ENCODE measurements at places on chromosomes 2 and 18.

DNA sequence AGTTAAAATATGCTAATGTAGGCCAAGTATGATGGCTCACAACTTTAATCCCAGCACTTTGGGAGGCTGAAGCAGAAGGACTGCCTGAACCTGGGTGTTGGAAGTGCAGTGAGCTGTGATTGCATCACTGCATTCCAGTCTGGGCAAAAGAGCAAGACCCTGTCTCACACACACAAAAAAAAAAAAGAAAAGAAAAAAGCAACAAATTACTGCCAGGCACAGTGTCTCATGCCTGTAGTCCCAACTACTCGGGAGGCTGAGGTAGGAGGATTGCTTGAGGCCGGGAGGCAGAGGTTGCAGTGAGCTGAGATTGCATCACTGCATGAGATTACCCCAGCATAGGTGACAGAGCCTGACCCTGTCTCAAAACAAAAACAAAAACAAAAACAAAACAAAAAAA lies 110.6 kb downstream of the PRELID3A start:
- no peak for DNase-seq

DNA sequence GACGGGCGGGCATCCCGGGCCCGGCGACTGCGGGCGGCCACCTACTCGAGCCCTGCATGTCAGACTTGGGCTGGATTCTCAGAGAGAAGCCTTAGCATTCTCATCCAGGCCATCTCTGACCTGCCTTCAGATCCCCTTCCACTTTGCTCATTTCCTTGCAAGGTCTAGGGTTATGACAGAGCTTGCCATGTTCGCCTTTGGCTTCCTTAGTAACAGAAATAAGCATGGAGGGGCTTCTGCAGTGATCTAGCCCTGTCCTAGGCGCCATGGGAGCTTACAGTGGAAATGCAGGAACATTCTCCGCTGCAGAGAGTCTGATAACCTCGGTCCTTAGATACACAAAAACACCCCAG lies 632 bp upstream of the ACVR1 start:
- no peak for DNase-seq

DNA sequence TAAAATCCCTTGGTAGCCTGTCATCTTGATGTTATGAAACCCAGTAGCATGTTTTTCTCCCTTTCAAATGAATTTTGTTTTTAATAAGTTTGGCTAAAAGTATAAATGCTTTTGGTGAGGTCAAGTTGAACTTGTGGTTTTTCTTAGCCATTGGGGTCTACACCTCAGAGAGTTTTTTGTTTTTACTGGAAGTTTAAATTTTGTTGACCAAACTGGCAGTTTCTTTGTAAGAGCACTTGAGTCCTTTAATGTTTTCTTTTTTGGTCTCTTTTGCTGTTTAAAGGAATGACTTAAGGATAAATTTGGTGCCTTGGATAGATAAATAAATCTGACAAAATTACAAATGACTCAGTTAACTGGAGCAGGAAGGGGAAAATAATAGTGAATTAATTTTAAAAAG lies 577.3 kb downstream of the SATB2 start:
- no peak for DNase-seq

- DNase-seq = no peak
These were observed 83.2 kb upstream of the BOD1L2 start for GRCh38 chr18:57063601-57064103.

DNA sequence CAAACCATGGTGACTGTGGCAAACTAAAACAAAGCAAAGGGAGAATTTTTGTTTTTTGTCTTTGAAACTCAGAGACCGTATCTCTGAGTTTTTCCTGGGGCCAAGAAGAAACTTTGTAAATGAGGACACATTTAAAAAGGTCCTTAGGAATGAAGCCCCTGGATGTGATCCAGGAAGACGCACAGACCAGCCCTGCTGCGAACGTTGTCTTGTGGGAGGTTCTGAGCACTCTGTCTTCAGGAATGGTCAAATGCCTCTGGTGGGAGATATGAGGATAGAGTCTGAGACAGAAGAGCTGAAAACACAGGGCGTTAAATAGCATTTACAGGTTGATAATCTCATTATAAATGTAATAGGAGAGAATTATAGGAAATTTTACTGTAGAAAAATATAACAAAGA lies 893.5 kb upstream of the KLHL29 start:
- DNase-seq = no peak

- no peak for DNase-seq
These were observed 79.0 kb downstream of the DNER start for GRCh38 chr2:229635371-229635680.

DNA sequence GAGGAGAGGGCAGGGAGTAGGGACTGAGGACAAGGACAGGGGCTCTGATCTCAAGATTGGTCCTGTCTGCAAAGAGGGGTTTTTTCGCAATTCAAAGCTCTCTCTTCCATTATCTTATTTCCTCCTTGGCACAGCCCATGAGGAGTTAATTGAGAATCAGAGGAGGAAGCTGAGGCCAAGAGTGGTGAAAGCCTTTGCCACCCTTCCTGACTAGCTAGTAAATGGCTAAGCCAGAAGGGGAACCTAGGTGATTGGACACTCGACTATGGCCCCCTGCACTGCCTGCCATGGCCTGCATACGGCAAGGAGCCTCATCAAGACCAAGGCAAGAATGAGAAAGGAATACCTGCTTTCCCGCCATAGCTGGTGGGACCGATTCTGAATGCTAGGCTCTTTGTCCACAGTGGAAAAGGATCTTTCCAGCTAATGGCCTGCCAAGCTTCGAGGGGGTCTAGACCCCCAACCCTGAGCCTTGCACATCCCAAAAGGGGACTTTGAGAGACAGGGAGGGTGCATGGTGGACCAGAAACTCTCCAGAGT lies 237.9 kb downstream of the HAUS1 start:
- no peak for DNase-seq

DNA sequence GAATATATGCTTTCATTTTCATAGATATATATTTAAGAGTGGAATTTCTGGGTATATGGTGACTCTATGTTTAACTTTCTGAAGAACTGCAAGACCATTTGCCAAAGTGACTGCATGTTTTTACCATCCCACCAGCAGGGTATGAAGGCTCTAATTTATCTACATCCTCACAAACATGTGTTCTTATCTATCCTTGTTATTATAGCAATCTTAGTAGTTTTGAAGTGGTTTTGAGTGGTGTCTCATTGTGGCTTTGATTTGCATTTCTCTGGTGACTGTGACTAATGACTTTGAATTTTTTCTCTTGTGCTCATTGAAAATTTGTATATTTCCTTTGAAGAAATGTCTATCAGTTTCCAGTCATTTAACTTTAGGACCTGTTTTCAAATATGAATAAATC lies 310.2 kb upstream of the NRP2 start:
- no peak for DNase-seq

DNA sequence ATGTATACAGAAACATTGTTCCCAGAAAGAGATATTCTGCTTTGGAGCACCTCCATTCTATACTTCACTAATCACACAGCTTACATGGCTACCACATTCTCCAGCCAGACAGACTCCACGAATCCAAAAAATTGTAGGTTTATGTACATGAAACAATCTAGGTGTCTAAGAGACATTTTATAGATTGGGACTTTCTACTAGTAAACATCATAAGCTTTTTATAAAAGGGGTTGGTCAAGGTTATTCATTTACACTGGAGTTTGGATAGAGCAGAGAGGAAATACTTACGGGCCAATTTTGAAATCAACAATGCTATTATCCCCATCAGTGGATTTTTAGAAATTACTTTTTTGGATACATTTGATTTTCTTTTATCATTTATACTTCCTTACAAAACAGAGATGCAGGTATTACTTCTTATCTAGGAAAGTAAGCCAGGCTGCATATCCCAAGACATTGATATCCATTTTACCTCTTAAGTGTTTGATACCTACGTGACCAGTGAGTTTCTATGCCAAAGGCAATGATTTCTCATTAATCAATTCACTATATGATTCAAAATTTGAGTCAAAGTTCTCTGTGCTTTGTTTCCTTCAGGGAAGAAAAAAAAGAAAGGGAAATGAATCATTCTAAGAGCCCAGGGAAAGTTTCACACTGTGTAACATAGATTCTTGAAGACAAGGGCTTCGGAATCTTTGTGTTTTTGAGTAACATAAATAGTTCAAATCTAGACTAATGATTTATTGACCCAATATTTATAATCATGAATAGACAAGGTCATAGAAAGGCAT lies 140.5 kb downstream of the PTH2R start:
- DNase-seq = no peak

DNA sequence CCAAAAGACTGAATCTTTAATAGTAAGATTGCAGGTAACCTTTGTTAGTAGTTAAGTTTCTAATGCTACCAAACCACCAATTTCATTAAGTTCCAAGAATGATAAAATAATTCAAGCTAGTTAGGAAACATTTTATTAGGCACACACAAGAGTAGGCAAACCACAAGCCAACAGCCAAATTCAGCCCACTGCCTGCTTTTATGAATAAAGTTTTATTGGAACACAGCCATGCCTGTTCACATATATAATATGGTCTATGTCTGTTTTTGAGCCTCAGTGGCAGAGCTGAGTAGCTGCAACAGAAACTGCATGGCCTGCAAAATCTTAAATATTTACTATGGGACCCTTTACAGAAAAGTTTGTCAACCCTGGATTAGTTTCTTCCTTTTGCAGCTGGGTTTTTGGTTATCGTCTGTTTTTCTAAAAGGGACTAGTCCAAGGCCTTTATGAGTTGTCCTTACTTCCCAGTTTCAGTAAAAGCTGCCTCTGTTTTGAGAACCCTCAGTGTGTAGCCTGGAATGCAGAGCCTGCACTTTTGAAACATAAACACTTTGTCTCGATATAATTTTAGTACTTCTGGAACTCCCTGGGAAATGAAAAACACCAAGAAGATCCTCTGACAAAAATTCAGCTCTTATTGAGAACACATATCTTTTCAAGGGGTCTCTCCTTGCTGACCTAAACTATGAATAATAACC lies 39.1 kb downstream of the FRZB start:
- DNase-seq = no peak

GRCh38 chr18:48877941-48878340 lies 72.8 kb downstream of the SMAD7 start:
- DNase-seq = no peak

DNA sequence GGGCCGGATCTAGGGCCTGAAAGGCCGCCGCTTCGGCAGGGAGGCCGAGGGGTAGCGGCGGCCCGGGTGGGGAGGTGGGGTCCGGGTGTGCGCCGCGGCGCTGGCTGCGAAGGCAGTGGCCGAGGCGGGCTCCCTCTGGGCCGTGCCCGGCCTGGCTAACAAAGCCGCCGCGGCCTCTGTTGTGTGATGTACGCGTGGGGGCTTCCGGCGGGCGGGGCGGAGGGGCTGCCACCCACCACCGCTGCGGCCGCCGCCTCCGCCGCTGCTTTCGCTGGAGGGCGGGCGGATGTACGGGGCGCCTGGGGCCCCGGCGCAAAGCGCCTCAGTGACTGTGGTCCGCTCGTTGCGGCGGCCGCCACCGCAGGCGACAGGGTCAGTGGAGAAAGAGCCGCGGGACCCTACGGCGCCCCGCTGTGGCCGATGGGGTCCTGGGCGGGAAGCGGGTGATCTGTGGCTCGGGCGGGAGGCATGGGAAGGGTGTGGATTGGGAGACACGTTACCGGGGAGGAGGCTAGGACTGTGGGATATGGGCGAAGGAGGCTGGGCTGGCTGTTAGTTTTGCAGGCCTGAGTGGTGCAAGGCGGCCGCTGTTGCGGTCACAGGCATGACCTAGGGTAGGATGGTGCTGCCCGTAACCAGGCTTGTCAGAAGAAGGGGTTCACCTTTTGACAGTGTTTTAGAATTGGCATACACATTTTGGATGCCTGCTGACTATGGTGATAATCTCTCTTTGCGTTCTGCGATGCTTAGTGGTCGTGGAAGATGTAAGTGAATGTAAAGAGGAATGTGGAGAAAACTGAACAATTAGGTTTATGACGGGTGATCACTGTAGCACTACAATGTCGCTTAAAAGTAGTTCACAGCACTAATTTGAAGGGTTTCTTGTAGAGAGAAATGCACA lies 662 bp downstream of the BZW1 start:
- no peak for DNase-seq

- DNase-seq = no peak
These were observed 18.2 kb downstream of the KIDINS220 start for GRCh38 chr2:8819194-8819593.
